ENCODE measurements at places on chromosomes 2 and 18. TPM values are rescaled to one million over a fixed set of nuclear protein-coding genes. Genes with fewer than 3 reads are reported as not detected.
A peak's percentile ranks its signal among the peaks of the same experiment; 100 is the strongest.

GRCh38 chr18:35444636-35445035 is 53.1 kb downstream of the INO80C start:
- peak; percentile 15 for DNase-seq

DNA sequence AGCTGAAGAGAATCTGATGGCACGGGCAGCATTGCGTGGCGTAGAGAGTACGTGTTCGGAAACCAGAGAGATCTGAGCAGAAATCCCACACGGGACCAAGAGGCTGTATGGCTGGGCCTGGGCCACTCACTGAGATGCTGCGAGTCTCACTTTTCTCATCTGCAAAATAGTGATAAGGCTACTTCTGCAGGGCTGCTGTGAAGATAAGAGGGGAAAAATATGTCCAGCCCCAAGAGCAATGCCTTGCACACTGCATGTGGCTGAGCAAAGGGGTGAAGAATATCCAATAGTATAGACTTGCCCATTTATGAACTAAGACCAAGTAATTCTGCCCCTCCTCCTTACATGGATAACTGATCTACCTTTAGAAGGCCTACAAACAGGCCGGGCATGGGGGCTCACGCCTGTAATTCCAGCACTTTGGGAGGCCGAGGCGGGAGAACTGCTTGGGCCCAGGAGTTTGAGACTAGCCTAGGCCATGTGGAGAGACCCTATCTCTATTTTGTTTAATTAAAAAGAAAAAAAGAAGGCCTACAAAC is 3.1 kb downstream of the FECH start:
- DNase-seq = no peak

REG1B gene
- not detected for total RNA-seq

GRCh38 chr2:229945975-229946374 is 23.7 kb downstream of the FBXO36 start:
- no peak for DNase-seq

- no peak for DNase-seq
Observed at GRCh38 chr2:73117441-73117840, 4.7 kb upstream of the RAB11FIP5 start.

- no peak for DNase-seq
Observed at GRCh38 chr2:228658998-228659397, 477.5 kb upstream of the SPHKAP start.

DNA sequence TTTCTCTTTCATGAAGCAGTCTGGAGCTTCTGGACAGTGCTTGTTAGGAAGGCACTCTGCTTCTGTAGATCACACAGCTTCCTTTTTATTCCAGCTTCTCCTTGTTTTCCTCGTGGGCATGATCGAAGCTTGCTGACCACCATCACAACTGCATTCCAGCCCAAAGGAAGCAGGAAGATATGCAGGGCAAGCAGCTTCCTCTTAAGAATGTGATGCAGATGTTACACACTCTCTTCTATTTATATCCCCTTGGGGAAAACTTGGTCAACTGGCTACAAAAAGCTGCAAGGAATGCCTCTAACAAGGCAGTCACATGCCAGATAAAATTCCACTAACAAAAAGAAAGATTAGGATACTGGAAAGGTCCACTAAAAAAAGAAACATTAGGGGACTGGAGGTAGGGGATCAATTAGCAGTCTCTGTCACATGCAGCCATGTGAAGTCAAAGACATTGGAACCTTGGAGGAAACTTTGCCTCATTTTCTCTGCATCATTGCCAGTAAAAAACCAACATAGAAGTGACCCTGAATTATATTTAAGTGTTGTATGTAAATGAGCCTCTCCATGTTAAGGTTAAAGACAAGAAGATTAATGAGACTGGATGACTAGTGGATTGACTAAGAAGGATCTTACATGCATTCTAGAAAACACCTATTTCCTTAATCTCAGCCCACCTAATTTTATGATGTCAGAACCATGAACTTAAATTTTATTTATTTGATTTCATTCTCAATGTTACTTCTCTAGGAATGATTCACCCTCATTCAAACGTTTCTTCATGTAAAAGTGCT is 98.3 kb downstream of the NAB1 start:
- DNase-seq = no peak

- no peak for DNase-seq
Observed at GRCh38 chr2:121372721-121373353, 87.8 kb upstream of the TFCP2L1 start.

IL1B gene
- total RNA-seq = not detected

DNA sequence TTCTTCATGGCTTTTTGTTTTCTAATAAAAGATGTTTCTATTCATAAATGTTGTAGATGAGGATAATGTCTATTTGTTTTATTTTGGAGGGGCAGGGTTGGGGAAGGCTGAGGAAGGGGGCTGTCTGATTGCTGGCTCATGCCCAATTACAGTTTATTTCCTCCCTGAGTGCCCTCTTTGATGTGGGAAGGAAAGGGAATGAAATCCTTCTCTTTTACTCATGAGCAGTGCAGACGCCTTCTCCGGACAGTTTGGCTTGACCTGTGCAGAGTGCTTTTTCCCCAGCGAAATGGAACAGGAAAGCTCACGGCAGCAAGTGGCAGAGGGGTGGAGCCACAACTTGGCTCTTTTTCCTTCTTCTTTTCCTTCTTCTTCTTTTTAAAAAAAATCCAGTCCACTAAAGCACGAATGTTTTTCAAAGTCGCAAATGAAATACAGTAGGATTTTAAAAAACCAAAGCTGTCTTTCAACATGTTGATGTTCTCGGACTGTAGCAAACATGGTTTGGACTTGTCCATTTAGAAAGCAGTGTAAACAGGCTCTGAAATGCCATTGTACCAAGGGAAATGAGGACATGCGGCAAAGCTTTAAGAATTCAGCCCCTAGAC is 34.5 kb downstream of the RAB31 start:
- DNase-seq = peak; percentile 16

- DNase-seq = no peak
Observed at GRCh38 chr18:34595690-34596089, 114.4 kb upstream of the DTNA start.

DNA sequence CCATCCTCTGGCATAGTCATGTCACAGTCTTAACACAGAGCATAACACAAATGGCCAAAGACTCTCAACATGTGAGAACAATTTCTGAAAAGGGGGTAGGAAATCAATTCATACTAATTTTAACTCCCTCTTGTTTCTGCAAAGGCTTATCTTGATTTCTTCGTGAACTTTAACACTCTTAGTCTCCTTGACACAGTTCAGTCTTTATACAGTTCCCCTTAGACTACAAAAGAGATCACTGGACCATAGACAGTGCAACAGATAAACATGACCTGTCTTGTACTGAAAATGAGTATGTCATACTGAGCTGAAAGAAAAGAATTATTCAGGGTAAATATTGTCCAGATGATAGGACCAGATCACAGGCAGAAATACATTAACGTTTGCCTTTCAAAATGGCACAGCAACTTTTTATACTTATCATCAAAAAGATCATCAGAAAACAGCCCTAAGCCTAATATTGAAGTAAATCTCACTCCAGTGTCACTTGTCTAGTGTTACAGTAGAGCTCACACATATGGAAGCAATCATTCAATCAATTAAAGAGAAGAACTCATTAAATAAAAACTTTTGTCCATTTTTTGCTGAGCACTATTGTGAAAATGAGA is 56.4 kb upstream of the VRK2 start:
- DNase-seq = no peak

DNA sequence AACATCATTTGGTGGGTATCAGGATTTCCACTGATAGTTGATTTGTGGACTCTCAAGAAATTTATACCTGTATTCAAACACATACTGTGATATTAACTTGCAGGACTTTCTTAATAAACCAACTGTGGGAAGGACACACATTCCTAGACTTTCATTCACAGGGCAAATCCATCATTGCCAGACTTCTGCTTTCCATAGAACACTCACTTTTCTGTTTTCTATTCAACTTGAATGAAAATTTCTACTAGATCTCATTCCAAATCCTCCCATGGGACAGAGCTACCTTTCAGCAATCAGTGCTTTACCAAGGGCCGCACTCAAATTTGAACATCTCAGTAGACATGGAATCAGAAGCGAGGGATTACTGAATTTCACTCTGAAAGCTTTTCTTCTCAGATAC is 612.5 kb downstream of the IRS1 start:
- no peak for DNase-seq

DNA sequence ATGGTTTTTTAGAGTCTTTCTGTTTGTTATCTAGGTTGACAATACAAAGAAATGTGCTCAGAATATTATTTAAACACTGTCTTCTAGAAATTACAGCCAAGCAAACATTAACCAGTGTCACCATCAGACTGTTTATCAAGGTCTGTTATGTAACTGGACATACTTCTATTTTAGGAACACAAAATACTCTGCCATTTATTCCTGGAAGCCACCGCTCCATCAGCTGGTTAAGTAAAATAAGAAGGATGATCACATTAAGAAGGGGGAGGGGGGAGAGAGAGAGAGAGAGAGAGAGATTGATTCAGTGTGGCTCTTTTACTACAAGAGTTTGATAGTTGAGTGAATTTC is 47.9 kb downstream of the MBP start:
- DNase-seq = no peak

GRCh38 chr2:69013840-69014821 is 1.2 kb downstream of the ANTXR1 start:
- DNase-seq = peak; percentile 45

POTEI gene
- total RNA-seq = not detected

GRCh38 chr2:11237122-11237521 is 81.9 kb downstream of the SLC66A3 start:
- no peak for DNase-seq

ANKAR gene
- total RNA-seq = 8.1 TPM

- DNase-seq = no peak
Observed at GRCh38 chr2:107005853-107006252, 119.9 kb upstream of the ST6GAL2 start.

GRCh38 chr18:64179556-64180080 is 30.7 kb upstream of the LINC00305 start:
- no peak for DNase-seq

DNAH7 gene
- total RNA-seq = 0.06 TPM

- DNase-seq = no peak
Observed at GRCh38 chr18:54783139-54783538, 45.1 kb upstream of the RAB27B start.

GPR45 gene
- total RNA-seq = not detected

- DNase-seq = no peak
Observed at GRCh38 chr2:162342841-162343240, 1.1 kb upstream of the GCA start.

DNA sequence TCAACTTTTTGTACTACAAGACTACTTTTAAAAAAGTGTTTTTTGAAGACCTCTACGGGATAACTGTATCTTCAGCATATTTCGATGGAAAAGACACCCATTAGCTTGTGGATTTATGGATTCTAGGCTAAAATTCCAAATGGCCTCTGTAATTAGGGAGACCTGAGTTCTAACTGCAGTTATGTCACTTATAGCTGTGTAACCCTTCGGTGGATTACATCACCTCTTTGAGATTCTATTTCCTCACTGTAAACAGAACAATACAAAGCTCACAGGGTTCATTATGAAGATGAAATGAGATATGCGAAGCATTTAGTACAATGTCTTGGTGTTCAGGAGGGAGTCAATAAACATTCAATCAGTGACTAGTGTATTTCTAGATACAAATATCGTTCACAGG is 24.2 kb downstream of the LMAN2L start:
- no peak for DNase-seq

B3GNT7 gene
- total RNA-seq = 0.18 TPM

POTEF gene
- total RNA-seq = not detected

DNA sequence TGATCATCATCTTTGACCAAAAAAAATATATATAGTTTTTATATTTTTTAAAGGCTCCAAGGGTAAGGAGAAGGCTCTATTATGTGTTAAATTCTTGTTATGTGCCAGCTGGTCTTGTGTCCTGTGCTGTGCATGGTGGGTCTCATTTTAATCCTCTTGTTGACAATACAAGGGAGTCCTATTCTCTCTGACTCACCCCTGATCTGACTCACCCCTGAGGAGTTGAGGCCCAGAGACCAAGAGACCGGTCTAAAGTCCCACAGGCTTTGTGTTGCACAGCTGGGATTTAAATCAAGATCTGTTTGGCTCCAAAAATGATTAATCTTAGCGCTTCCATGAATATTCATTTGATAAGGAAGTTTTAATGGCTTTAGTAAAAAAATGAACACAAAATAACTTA is 25.7 kb downstream of the MC2R start:
- no peak for DNase-seq

- DNase-seq = no peak
Observed at GRCh38 chr2:215918901-215919599, 94.3 kb downstream of the MREG start.

NT5C1B gene
- not detected for total RNA-seq

DNA sequence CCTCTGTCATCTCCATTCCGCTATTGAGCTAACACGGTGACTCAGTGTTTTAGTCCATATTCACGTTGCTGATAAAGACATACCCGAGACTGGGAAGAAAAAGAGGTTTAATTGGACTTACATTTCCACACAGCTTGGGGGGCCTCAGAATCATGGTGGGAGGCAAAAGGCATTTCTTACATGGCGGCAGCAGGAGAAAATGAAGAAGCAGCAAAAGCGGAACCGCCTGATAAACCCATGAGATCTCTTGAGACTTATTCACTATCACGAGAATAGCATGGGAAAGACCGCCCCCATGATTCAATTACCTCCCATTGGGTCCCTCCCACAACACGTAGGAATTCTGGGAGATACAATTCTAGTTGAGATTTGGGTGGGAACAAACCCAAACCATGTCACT is 22.6 kb upstream of the CXXC1 start:
- no peak for DNase-seq

DNA sequence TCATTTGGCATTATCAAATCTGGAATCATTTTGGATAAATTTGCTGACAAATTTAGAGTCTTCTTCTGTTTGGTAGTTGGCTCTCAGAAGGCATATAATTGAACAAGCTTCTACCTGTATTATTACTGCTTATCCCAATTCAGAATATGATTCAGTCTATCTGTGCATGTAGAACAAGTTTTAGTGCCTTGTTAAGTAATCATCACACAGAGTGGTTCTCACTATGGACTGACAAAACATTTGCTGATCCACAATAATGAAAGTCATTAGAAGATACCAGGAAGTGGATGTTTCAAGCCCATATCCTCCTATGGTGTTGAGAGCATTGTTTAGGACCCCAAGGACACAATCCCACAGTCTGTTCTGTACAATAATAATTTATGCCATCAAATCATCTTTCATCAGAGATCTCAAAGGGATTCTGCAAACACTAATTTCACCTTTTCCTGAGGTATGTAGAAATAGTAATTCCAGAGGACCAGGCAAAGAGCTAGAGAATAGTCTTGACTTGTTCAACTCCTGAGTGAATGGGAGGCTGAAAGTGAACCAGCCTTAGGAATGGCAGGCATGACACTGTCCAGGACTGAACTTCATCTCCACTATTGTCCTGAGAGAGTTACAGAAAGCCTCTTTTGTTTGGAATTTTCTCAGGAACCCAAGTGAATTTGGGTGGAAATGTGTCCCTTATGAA is 29.6 kb upstream of the DSC1 start:
- DNase-seq = no peak

DNA sequence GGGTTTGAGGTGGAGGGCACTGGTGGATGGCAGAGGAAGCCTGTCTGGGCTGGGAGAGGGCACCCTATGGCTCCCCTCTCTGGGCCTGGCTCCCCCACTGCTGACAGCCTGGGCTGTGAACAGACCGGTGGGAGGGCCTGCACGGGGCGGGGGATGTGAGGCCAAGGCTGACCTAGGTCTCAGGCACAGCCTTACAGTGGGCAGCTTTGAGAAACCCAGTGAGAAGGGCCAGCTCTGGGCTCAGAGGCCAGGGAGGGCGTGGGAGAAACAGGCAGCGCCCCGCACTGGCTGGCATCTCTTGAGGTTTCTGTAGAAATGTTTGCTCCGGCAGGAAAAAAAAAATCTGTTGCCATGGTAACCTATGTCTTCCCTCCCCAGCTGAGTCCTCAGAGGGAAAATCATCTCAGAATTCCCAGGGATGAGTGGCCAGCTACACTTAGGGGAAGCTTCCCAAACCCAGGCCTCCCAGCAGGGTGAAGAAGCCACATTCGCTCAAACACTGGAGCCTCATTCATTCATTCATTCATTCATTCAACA is 71.7 kb upstream of the TAF1B start:
- DNase-seq = peak; percentile 91

Measured in G401 (cell line).